ENCODE measurements at places on chromosomes 11 and 22.

DNA sequence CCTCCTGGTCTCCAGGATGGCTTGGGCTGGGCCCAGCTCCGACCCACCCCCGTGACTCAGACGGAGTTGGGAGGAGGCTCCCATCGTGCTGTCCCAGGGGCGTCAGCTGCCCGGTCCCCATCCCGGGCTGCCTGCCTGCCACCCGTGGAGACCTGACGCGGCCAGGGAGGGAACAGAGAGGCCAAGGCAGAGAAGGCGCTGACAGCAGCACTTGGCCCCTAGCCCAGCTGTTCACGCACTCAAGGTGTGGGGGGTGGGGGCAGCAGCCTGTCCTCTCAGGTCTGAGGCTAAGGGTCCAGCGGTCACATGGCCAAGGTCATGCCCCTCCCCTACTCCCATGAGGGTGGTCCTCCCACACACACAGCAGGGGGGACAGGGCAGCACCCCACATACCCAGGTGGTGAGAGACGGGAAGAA lies 48.6 kb downstream of the ELFN2 start:
- no peak for DNase-seq

DNA sequence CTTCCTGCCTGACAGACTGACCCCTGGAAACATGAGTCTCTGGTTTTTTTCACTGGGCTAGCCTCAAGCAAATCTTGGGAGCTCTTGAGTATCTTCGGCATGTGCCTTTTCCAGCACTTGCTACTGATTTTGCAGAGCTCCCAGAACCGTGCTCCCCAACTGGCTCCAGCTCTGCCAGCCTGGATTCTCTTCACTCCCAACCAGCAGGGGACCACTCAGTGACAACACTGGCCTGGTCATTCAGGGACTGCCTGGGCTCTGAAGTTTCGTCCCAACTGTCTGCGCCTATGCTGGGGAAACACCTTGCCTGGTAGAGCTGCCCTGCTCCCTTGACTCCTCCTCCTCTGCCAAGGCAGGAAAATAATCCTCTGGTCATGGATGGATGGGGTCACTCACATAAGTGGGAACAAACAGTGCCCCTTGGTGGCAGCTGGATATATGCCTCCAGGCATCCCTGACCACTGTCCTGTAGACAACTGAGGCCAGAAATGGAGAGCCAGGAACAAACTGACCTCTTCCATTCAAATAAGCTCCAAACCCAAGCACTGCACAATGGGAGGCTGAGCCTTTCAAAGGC lies 30.2 kb downstream of the POLDIP3 start:
- DNase-seq: no peak

DNA sequence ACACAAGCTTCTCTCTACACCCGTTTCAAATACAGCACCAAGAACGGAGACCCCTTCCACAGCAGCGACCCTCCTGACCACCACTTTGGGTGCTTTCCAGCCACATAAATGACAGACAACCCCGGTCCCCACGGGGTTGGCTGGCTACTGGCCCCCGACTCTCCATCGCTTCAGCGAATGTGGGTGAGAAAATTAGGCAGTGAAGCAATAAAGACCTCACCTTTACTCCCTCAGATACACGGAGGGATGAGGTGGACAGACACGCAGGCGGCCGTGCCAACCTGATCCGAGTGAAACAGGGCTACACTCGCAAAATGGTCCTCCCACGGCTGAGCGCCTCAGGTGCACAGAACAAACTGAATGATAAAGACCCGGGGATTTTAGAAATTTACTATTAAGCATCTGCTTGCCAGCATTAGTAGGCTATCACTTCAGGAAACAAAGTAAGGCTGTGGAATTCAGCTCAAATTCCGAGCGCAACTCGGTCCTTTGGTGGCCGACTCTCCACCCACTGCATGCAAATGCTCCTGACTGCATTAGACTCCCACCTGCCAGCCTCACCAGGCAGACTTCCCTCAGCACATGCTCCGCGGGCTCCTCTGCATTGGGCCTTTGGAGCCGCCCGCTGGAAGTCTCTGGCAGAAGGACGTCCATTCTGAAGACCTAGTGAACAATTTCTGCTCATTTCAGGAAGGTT lies 12.8 kb upstream of the EFCAB6 start:
- peak; percentile 87 for DNase-seq

DNA sequence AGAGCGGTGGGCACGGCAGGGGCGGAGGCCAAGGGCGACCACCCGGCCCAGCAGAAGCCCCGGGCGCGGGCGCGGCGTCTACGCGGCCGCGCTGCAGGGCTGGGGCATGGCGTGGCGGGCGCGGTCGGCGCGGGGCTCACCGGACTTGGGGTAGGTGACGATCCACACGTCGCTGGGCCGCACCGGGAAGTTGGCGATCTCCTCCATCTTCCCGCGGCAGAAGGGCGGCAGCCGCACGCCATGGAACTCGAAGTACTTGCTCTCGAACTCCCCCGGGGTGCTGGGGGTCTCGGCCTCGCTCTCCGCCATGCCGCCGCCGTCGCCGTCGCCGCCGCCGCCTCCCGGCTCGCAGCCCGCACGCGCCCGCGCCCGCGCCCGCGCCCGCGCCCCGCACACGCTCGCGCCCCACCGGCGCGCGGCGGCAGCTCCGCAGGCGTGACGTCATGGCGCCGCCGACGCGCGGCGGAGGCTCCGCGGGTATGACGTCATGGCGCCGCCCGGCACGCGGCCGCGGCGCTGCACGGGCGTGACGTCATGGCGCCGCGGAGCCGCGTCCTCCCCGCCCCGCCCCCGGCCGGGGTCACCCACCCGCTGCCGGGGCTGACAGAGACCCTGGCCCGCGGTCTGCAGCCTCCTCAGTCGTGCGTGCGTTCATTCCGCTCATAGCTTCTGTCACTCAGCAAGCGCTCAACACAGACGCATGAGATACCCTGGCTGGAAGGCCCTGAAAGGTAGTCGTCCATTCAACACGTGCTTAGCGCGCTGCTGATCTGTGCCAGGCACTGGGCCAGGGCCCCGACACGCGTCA lies at the start of gene SULT4A1:
TSS of gene SULT4A1 (minus strand) at position 440 of the 808 bp plus-strand sequence. CDS start at position 309, 131 bp downstream.
- DNase-seq: no peak

GRCh38 chr11:113874581-113875233 lies 665 bp downstream of the USP28 start:
- DNase-seq: no peak

GRCh38 chr11:1783725-1784529 lies 20.2 kb upstream of the CTSD start:
- no peak for DNase-seq

DNA sequence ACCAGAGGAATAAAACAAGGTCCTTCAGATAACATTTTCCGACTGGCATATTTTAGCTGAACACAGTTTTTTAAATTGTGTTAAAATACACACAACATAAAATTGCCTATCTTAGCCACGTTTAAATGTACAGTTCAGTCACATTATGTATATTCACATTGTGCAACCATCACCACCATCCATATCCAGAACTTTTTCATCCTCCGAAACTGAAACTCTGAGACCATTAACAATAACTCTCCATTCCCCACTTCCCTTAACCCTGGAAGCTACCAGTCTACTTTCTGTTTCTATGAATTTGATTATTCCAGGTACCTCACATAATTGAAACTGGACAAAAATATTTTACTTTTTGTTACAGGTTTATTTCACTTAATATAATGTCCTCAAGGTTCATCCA lies 213.3 kb downstream of the ETS1 start:
- no peak for DNase-seq

GRCh38 chr11:26971961-26972360 lies 22.0 kb upstream of the FIBIN start:
- no peak for DNase-seq

DNA sequence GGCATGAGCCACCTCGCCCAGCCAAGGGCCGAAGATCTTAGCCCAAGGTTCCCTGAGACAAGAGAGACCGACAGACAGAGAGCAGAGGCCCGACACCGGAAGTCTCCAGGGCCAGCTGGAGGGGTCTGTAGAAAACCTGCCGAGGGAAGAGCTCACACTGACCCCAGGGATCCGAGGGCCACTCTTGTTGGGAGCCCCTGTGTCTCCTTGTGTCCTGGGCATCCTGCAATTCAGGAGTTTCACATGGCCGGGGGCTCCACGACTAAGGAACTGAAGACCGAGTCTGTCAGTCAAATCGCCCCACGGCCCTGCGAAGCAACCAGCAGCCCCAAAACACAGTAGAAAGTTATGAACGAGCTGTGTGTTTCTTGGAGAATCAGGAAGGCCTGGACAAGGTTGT lies 1482.0 kb downstream of the BRD1 start:
- no peak for DNase-seq

DNA sequence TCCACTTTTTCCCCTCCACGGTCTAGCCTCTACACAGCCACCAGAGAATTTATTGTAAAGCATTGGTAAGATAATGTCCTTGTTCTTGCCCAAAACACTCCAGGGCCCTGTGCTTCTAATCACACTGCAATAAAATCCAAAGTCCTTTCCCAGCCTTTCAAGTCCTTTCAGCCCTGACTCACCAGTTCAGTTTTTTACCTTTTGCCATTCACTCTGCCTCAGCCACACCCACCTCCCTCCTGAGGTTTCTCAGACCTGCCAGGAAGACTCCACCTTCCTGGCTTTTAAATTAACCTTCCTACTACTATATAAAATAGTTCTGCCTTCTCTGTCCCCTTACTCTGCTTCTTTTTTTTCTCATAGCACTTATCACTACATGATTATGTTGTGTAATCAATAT lies 91.0 kb upstream of the ARHGAP32 start:
- DNase-seq: no peak

DNA sequence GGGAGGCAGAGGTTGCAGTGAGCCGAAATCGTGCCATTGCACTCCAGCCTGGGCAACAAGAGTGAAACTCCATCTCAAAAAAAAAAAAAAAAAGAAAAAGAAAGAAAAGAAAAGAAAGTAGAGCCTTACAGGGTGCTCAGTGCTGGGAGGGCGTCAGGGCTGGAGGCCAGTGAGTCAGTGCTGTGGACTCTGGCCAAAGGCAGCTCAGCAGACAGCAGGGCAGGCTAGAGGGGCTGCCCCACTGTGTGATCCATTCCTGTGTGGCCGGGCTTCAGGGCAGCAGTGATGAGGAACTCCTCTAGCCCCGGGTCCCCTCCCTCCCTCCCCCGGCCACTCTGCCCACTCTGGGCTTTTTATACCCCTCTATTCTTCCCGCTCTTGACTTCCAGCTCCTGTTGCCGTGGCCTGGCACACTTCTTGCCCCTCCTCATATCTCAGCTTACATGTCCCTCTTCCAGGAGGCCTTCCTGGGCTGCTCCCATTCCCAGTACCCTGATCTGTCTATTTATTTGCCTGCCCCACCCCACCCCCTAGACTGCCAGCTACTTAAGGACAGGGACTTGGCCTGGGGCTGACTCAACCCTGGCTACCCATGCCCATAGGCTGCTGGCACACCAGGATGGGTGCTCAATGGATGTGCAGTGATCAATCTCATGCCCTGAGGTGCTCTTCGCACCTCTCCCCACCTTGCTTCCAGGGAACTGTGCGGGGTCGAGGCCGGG lies 10.1 kb downstream of the SYT12 start:
- no peak for DNase-seq

DNA sequence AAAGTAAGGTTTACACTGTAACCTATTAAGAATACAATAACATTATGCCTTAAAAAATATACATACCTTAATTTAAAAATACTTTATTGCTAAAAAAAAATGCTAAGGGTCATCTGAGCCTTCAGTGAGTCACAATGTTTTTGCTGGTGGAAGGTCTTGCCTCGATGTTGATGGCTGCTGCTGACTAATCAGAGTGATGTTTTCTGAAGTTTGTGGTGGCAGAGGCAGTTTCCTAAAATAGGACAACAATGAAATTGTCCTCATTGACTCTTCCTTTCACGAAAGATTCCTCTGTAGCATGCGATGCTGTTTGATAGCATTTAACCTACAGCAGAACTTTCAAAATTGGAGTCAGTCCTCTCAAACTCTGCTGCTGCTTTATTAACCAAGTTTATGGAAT lies 97.6 kb downstream of the FAT3 start:
- DNase-seq: no peak

GRCh38 chr11:37811349-37811748 lies 1213.3 kb upstream of the RAG2 start:
- no peak for DNase-seq

- no peak for DNase-seq
Observed at GRCh38 chr11:75342966-75343870, 8.2 kb downstream of the ARRB1 start.

DNA sequence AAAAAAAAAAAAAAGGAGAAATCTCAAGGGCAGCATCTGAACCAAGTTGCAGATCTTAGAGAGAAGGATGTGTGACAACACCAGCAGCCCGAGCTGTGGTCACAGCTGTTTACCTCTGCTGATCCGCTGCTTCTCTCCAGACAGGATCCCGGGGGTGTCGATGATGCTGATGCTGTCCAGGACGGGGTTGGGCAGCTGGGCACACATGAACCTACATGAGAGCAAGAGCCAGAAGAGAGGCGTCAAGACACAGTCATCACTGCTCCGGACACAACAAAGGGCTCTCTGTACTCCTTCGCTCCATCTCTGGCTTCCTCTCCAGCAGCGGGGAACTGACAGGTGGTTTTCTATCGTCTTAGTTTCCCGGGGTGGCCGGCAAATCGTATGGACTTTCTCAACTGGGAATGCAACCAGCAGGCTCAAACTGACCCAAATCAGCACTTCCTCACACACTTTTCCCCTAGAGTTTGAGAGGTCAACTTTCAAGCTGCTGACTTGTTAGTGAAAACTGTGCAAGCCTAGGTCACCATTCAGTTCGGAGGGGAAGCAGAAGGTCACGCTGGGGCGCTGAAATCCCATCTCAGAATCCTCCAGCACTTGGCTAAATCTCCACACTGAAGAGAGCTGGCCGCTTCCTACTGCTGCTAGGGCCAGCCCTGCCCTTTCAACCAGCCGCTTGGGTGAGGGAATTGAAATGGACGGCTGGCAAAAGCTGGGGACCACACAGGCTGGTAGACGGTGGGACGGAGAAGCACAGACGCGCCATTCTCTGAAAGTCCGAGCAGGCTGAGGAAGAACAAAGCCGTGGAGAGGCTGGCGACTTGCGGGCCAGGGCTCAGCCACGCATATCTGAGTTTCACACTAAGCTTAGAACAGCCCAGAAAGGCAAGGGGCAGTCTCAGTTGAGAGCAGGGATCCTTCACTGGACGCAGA lies 3.8 kb downstream of the EHD1 start:
- no peak for DNase-seq

DNA sequence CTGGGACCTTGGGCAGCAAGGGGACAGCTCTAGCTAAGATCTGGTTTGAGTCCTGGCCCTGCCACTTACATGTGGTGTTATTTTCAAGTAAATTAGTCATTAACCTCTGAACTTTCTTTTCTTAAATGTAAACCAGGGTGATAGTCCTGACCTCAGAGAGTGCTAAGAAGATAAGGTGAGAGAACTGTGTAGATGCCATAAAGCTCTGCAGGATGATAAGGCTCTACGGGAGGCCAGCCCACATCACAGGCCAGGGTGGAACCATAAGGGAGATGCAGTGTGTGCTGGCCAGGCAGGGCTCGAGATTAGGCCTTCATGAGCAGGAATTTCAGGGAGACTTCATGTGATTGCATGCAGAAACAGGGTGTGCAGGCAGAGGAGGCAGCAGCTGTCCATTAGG lies 24.2 kb downstream of the NECTIN1 start:
- no peak for DNase-seq

DNA sequence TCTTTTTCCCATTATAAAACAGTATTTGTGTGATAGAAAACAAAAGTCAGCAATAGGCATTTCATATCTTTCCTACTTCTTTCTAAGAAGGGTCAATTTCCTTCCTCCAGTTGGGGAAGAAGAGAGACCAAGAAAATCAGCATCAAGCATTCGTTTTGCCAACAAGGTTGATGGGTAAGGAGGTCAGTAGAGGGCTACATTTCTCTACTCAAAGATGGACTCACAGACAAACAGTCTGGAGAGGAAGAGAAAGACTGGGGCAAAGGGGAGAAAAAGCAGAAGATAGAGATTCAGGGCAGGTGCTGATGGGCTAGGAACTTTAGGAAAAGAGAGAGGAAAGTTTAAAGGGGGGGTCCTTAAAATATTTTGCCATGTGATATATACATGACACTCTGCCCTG lies 8.6 kb upstream of the MTNR1B start:
- peak; percentile 6 for DNase-seq

- no peak for DNase-seq
Observed at GRCh38 chr22:29690476-29690875, 29.3 kb upstream of the CABP7 start.
